Prostate gland (tissue), 2 donors: ENCODE measurements at places on chromosomes 2 and 18. TPM values are rescaled to one million over a fixed set of nuclear protein-coding genes. Genes with fewer than 3 reads are reported as not detected.
A peak's percentile ranks its signal among the peaks of the same experiment; 100 is the strongest.

- DNase-seq = no peak
These were observed 13.4 kb downstream of the GPR35 start for GRCh38 chr2:240638512-240639160.

DNA sequence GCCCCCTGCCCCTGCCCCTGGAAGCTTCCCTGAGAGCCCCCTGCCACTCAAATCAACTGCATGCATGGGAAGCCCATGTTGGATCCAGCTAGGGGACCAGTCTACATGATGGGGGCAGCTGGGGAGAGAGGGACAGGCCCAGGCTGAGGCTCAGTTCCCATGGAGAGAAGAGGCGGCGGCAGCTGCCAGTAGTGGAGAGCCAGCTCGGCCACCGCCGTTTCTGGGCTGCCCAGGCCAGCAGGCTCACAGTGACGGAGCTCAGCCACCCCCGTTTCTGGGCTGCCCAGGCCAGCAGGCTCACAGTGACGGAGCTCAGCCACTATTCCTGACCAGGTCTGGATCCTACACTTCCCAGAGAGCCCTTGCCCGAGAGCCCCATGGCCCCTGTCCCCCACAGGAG, 3.6 kb downstream of the MAB21L4 start:
- no peak for DNase-seq

- DNase-seq = no peak
These were observed 37.2 kb upstream of the NEMP2 start for GRCh38 chr2:190571686-190572085.

Gene CCL20
- total RNA-seq = not detected

Gene DNAH7
- total RNA-seq = 3.4 TPM

GRCh38 chr2:215486291-215487001, 50.6 kb upstream of the FN1 start:
- no peak for DNase-seq

DNA sequence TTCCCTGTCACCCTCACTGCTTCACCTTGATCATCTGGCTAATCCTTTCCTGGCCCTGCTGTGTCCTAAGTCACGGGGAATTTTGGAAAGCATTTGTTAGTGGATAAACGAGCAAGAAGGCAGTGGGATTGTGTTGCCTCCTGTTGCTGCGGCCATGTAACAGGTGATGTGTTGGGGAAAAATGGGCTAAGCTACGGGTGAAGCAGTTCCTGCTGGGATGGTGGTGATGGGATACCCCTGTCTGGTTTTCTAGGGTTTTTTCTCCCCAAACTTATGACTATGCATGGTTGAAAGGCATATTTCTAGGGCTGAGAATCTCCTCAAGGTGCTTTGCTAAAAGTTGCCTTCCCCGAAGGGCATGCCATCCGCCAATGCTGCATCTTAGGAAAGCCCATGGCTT, 68.1 kb downstream of the WDSUB1 start:
- no peak for DNase-seq

GRCh38 chr2:226800941-226801784, 1.5 kb upstream of the IRS1 start:
- peak; percentile 82 for DNase-seq

DNA sequence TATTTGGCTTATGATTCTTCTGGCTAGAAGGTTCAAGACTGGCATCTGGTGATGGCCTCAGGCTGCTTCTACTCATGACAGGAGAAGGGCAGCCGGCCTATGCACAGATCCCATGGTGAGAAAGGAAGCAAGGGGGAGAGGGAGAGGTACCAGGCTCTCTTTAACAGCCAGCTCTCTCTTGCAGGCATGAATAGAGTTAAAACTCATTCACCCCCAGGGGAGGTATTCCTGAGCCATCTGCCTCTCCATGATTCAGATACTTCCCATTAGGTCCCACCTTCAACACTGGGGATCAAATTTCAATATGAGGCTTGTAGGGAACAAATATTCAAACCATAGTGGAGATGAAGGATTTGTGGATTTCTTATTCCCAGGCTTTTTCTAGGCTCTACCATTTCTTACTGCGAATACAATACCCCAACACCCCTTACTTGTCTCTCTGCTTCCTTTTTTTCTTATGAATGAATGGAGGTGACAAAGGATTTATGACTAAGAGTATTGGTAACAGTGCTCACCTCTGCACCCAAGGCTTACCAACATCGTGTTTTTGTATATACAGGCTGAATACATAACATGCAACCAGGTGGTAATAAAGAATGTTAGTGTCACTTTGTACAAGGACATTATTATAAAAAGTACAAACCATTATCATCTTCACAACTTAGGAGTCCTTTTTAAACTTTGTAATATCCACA, 454.6 kb upstream of the TRIB2 start:
- no peak for DNase-seq
